ENCODE measurements at places on chromosomes 6 and 20.

GRCh38 chr6:117481926-117482239, 591 bp upstream of the DCBLD1 start:
- DNase-seq = no peak

DNA sequence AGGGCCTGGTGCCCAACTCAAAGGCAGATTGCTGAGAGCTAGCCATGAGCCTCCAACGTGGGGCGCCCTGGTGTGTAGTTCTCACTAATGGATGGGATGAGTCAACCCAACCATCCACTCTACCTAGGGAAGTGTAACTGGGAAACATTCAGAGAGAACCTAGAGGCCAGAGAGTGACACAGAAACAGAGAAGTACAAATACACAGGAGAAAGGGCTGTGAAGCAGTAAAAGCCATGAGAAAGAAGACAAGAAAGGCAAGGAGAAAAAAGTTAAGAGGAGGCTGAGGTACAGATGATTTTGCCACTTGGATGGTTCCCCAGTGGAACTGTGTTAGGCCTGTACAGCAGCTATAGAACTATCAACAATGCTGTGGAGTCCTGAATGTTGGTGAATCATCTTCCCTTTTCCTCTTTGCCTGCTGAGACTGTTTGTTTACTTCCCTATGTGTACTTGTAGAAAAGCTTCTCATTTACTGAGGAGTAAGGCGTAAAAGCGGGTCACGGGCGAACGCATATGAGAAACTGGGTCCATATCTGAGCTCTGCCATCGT, 39.0 kb downstream of the MAN1A1 start:
- no peak for DNase-seq

GRCh38 chr6:45480752-45481415, 103.2 kb upstream of the SUPT3H start:
- DNase-seq = no peak

DNA sequence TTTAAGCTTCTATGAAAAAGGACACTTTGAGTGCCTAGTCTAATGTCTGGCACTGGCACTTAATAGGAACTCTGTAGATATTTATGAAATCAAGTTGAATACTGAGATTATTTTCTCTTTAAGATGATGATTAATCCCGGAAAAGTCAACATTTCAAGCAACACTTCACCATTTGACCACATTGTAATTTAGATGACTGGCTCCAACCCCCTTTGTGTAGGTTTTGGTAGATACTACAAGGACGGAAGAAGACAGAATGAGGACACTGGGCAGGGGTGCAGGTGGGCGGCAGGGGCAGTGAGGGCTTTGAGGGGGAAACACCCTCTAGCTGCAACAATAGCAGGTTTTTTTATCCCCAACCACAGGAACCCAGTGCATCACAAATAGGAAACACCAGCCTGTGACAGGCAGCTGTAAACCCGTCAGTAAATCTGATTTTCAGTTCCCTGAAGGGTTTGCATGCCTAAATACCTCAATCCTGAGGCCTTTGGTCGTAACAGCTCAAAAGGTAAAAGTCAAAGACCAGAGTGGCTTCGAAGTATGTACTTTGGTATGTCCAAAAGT, 4.6 kb downstream of the DTNBP1 start:
- DNase-seq = no peak

DNA sequence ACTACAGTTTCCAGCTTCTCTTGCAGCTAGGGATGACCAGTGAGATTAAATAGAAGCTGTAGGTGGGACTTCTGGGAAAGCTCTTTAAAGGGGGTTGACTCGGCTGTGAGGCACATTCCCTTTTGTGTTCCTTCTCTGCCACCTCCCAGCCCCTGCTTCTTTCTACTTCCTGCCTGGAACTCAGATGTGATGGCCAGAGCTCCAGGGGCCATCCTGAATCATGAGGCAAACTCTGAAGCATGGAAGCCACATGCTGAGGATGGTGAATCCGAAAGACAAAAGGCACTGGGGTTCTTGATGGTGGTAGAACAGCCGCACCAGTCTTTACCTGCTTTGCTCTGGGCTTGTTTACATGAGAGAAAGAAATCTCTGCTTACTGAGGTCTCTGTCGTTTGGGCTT, 9.1 kb downstream of the CEBPB start:
- DNase-seq = no peak

DNA sequence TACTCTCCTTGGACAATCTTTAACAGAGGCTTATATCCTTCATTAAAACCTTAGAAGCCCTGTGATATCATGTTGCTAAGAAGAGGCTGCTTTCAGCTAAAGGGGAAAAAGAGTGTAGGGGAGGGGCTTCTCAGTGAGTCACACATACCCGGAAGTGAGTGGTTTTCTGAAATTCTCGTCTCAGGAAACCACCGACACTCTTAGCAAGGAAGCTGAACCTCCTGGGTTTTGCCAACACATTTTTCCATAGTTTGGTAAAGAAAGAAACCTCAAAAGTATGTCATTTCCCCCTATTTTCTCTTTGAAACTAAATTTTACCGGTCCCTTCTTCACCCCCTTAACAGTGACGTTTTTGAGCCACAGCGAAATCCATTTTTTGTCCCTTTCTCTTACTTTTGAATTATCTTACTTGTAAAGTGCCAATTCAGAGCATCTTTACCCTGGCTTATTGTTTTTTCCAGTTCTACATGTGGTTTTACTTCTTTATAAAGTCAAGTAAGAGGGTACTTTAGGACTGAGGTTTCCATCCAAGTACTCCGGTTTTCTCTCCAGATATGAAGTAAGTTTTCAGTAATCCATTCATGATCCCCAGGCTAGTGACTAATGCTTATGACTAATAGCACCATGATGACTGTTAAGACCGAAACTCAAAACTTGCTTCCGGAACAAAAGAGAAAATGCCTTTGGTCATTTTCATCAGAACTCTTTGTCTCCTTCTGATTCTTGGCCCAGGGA, 219.3 kb downstream of the ARHGAP18 start:
- peak; percentile 22 for DNase-seq

- no peak for DNase-seq
Observed at GRCh38 chr6:79498842-79499241, 38.4 kb downstream of the LCA5 start.

DNA sequence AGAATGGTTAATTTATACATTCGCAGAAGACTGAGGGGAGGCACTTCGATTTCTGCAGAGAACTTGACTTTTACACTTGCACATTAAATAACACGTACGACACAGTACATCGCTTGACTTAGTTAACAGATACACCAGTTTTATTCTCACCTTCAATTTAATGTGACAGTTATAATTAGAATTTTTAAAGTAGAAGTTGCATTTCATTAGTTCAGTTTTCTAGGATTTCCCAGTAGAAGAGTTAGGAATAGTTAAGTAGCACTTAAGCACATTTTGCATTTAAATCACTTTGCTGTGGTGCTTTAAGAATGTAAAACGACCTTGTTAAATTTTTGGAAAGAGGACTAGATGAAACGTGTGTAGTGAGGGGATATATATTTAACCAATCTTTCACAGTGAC, 1.6 kb upstream of the BEND3 start:
- no peak for DNase-seq

DNA sequence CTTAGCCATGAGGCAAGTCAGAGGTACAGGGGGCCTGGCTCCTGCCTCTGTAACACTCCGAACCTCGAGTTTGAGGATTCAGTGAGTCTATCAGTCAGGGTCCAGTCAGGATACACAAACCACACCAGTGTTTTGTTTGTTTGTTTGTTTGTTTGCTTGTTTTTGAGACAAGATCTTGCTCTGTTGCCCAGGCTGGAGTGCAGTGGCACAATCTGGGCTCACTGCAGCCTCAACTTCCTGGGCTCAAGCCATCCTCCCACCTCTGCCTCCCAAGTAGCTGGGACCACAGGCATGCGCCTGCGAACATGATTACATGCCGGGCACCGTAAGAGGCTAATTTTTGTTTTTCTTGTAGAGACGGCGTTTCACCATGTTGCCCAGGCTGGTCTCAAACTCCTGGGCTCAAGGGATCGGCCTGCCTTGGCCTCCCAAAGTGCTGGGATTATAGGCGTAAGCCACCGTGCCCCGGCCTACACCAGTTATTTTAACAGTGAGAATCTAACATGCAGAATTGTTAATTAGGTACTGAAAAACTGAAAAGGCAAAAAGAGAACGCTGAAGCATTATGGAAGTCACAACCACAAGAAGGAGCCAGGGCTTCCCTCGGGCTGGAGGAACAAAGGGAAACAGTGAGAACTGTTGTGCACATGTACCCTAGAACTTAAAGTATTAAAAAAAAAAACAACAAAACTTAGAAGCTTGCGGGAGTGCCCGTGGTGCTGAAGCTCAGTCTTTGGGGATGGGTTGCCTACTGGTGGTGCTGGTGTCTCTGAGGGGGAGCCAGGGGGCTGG, 40.4 kb downstream of the SRSF3 start:
- no peak for DNase-seq

DNA sequence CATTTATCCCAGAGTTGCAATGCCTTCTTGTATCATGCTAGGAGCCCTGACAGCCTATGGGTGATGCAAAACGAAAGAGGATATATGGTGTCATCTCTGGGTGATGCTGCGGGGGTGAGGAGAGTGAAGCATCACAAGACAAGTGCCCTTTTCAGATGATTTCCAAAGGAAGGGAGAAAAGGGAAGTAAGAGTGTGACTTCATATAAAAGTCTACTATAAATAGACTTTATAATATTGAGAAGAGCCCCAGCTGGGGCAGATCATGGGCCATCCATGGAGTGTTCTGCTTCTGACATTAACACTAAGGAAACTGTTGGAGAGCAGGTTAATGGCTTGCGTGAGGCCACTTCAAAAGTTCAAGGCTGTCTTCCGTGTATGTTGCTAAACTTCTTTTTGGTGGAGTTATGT, 4.4 kb downstream of the CD83 start:
- no peak for DNase-seq

DNA sequence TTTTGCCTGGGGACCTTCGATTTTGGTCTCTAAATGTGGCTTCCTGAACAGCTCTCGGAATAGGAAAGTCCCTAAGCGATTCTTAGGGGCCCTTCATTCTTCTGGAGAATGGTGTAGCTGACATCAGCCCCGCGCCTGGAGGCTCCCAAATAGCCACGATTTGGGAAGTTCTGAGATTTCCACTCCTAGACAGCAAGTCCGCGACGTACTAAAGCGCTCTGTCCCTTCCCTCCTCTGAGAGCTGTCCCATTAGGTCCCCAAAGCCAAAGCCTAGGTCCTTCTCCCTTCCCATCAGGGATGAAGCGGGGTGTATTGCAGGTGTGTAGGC, 756 bp downstream of the MOXD1 start:
- DNase-seq = no peak

- DNase-seq = no peak
Observed at GRCh38 chr6:166419717-166420116, 37.0 kb upstream of the MPC1 start.

DNA sequence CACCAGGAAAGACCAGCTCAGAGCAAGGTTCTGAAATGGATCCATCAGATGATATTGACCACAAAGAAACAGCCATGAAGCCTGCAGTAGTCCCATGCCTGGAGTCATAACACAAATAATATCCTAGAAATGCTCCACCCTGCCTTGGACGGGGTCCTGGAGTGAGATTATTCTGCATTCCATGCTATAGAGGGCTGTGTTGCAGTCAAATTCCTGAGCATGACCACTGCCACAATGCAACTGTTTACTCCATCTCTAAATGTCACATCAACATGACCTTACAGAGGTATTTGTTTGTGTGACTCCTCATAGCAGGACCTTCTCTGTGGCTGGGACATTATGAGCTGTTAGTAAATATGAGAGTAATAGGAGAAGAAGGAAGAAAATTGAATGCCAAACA, 257.5 kb upstream of the TCF21 start:
- DNase-seq = no peak

- no peak for DNase-seq
Observed at GRCh38 chr6:149923327-149923986, 536 bp upstream of the RAET1G start.

GRCh38 chr6:158194487-158195280, 26.5 kb downstream of the GTF2H5 start:
- DNase-seq = no peak

GRCh38 chr6:42047790-42048405, 2.4 kb upstream of the TAF8 start:
- no peak for DNase-seq

DNA sequence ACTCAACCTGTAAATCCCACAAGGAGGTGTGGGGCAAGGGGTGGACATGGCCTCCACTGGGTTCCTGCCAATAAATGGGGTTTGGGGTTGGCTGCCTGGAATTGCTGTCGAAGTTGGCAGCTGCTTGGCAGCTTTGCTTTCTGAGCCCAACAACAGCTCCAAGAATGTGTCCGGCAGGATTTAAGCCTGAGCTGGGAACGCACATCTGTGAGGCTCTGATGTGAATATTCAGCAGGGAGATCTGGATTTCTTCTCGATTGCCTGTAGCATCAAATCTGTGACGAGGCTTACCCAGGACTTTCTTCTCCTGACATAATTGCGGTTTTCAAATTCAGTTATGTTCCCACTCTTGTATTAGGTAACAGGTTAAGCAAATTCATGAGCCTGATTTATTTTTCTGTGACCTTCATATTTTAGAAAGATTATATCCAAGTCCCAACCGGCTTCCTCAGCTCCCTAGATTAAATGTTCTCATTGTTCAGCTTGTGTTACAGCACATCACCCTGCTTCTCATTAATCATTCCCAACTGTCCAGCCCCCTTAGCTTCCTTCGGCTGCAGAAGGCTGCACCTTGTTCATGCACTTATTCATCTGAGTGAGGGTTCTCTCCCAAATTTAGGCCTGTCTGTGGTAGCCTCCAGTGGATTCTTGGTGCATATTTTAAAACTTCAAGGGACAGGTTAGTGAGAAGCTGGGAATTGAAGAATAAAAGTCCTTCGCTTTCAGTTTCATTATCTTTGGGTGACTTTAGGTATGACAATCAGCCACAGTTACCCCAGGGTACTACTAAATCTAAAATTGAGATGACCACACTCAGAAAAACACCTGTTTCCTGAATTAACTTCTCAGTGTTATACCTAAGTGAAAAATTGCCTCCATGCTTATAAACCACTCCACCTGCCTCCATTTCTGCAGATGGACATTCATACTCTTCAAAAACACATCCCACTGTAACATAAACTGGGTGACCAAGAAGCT, 310.0 kb downstream of the ESR1 start:
- DNase-seq = no peak

DNA sequence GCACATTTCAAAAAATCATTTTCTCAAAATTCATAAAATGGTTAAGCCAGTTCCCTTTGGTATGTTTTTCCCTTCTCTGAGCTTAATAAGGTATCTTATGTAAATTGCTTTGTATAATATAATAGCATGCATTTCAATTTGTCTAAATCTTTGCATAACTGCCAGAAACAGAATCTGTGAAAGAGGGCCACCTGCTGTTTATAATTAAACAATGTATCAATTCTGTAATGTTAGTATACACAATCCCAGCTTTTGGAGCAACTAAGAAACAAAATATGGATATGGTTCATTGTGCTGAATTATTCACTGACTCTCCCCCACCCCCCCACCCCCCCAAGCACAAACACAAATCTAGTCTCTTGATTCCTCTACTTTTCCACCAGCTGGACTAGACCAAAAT, 54.8 kb downstream of the GPX5 start:
- no peak for DNase-seq

DNA sequence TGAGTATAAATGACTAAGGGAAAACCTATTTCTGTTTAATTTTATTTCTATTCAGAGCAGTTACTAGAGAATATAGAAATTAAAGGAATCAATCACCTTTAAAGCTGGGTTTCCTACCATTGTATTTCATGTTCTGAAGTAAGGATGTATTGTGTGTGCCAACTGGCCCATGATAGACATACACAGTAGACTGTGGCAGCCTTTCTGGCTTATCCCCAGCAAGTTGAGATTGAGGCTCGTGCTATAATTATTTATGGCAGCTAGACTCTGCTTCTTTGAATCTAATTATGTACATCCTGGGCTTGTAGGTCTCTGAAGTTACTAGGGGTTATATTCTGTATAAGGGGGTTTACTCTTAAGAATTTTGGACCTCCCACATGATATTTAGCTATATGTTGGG, 44.4 kb downstream of the ZNF292 start:
- DNase-seq = no peak
